ENCODE measurements at places on chromosomes 4 and X.
A peak's percentile ranks its signal among the peaks of the same experiment; 100 is the strongest.

DNA sequence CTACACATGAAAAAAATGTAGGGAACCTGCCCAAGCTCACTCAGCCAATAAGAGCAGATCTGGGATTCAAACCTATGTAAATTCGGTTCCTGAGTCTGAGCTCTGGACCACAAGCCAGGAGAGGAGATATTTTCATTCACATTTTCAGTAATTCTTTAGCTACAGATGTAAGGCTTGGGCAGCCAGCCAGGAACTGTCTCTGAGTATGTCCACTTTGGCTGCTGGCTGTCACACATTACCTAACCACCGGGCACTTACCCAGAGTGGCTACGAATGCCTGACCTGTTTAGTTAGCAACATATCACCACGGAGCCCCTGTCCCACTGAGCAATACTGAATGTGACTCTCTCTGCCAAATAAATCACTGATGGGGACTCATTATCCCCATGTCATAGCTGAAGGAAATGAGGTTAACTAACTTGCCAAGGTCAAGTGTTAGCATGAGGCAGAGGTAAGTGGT lies 15.3 kb downstream of the USP46 start:
- DNase-seq, result peak; percentile 55

DNA sequence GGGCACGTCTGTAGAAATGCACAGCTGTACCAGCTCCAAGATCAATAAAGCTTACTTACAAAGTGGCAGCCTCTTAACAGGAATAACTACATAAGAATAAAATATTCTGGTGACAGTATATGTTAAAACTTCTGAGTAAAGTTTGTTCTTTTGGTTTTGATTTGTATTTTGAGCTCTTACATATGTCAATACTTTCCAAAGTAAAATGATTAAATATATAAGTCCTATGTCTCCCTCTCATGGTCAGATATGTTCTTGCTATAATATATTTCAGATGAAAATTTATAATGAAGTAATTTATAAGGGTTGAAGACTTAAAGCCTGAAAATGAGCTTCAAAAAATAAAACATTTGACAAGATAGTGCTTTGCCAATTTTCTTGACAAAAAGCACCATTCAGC lies 254.4 kb downstream of the NPFFR2 start:
- no peak for DNase-seq

- DNase-seq, result no peak
Measured at GRCh38 chr4:112057470-112057869, 87.8 kb upstream of the FAM241A start.

GRCh38 chr4:105350859-105351490 lies 122.9 kb downstream of the PPA2 start:
- peak; percentile 49 for DNase-seq

DNA sequence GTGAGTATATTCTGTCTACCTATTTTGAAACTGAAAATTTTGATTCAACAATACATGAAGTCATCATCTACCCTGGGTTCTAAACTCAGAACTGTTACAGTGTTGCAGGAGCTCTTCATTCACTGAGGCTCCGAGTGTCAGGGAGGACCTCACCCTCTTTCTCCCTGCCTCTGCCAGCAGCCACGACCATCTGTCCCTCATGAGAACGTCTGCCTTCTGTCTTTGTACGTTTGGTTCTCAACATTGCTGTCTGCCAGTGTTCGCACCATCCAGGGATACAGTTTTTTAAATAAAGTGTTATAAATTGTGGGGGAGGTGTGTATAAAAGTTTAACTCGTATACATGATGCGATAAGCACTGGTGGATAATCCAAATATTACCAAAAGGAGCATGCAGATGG lies 55.5 kb downstream of the TRAPPC11 start:
- no peak for DNase-seq

DNA sequence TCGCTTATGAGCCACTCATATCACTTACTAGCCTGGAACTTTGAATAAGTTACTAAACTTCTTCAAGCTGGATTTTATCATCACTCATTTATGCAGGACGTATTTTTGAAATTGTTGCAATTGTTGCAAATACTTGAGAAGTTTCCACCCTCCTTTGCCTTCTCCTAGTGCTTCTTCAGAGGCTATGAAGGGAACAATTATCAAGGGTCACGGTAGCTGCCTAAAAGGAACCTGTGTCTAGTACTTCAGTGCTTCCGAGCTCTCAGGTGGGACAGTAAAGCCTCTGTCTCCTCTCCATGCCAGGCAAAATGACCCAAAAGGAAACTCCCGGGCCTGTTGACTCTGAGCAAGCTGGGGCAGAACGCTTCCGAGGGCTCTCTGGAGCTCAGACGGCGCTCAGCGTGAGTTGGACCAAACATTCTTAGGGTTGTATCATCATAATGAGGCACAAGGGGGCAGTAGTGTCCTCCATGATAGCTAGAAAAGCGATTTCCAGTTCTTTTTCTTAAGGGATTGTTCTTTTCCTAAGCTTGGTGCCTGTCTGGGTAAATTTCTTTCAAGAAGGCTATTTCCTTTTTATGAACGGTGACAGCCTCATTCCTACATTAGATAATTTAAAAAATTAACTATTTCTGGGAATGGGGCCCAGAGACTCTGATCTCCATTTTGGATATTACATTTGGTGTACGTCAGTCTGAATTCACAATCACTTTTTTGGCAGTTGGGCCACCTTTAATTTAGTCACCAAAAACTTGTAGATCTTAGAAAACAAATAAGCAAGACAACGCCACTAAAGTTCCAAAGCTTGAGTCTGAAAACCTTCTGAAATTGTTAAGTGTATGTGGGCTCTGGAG lies 73.1 kb downstream of the PACRGL start:
- peak; percentile 52 for DNase-seq

DNA sequence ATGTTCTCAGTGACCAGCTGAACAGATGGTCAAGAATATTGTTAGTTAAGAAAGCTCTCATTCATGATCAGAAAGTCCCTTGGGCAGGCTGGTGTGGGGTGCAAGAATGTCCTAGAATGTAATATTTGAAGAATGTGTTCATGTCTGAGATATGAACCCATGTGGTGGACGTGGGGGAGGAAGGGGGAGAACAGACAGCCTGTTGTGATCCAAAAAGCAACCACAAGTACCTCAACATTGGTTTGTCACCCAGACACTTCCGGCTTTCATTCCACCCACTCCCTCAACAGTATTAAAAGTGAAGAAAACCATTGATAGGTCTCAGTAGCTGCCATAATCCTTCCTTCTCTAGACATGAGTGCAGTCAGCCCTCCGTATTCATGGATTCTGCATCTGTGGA lies 82.2 kb downstream of the MAML3 start:
- DNase-seq, result peak; percentile 82

GRCh38 chrX:86002076-86002896 lies 45.1 kb downstream of the CHM start:
- DNase-seq, result no peak

DNA sequence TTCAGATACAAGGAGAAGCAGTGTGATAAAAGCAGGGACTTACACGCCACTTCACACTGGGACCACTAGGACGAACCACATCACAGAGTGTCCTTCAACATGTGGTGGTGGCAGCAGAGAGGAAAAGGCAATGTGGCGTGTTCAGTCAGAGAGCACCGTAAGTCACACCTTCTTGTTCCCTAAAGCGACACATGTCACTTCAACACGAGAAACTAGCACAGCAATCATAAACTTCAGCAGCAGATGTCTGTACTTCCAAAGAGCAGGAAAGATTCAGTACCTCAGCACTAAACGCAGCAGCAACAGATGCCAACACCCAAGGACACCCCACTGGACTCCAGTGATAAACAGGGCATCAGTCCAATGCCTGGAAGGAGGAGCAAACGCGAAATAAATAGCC lies 96.7 kb downstream of the AREG start:
- DNase-seq, result no peak

GRCh38 chr4:105956569-105956968 lies 61.3 kb downstream of the NPNT start:
- DNase-seq, result no peak

DNA sequence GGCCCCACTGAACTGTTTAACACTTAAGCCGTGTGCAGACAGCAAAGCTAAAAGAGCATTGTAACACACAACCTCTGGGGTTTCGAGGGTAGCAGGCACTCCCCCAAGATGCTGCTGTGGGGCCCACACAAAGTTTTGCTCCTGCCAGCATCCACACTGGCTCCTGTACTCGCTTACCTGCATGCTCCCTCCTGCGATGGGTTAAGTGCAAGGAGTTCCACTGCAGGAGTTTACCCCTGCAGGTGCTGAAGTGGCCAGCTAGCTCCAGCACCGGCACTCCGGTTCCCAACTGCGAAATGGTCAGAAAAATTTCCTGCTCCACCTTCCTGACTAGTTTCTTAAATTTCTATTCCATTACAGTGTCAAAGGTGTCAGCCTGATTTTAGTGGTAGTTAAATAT lies 443.5 kb downstream of the PCDH10 start:
- no peak for DNase-seq

DNA sequence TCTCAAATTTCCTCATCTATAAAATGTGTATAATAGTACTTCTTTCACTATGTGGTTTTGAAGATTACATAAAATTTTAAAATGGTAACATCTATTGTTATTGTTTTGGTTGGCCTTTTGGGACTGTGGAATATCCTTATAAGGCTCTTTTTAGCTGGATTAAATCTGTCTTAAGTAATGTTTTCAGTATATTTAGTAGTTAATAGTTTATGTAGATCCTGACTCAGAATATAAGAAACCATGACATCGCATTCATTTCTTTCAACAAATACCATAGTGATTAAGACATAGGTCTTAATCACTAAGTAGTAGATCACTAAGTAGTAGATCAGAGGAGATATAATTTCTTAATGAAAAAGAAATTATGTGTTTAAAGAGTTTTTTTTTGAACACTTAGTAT lies 48.5 kb downstream of the MRPL1 start:
- no peak for DNase-seq

GRCh38 chr4:95409127-95409526 lies 139.6 kb downstream of the UNC5C start:
- DNase-seq, result no peak

DNA sequence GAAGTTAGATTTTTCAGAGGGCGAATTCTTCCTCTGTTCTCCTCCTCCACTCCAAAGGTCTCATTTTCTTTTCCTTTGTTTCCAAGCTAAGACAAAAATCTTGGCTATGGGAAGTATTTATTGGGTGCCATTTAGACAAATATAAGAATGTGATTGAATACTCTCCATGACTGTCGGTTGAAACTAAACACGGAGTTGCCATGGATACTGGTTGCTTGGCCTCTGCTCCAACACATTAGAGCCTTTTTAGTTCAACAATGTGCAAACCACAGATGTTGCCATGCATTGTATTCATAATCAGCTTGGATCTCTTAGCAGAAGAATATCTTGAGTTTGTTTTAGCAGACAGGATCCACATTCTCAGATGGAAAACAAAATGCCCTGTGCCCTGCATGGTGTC lies 366.5 kb upstream of the LCORL start:
- DNase-seq, result no peak

DNA sequence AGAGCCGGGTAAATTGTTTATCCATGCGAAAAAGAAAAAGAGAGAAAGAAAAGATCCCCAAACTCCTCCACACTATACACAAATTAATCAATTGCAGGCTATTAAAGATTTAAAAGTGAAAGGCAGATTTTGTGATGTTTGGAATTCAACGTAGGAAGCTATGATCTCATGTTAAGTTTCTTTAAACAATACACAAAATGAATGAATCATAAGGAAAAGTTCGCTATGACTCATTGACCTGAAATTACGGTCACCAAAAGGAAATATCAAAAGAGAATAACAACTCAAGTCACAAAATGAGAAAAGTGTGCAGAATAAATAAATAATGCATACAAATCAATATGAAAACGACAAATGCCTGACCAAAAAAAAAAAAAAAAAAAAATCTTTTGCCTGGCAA lies 28.6 kb downstream of the CLNK start:
- no peak for DNase-seq

GRCh38 chrX:70834589-70834988 lies 73.9 kb downstream of the TEX11 start:
- DNase-seq, result no peak

- DNase-seq, result no peak
Measured at GRCh38 chr4:143451186-143451585, 62.3 kb upstream of the SMARCA5 start.

DNA sequence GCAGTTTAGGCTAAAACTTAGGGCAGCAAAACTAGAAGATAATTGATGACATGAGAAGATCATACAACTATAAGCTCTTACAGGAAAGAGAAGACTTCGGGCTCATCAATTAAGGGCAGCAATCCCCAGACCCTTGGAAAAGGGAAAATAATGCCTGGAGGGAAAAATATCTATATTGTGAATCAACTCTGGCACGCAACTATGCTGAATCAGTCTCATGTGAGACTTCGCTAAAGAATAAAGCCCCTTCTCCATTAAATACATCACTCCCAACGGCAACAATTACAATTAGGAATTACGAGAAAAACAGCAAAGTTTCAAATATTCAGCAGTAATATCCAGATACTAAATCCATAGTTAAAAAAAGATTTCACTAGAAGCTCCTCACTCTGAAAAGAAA lies 2016.8 kb upstream of the IGFBP7 start:
- DNase-seq, result no peak

DNA sequence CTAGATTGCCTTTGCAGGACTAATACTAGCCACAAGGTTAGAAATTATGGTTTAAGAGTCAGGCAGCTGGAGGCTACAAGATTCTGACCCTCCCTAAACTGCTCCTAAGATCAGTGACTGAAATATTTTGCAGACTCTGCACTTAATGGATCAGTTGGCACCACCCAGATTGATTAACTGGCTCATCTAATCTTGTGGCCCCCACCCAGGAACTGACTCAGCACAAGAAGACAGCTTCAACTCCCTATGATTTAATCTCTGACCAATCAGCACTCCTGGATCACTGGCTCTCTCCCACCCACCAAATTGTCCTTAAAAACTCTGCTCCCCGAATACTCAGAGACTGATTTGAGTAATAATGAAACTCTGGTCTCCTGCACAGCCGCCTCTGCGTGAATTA lies 145.4 kb upstream of the LCORL start:
- DNase-seq, result no peak

- DNase-seq, result no peak
Measured at GRCh38 chr4:48065587-48066052, 49.0 kb downstream of the NIPAL1 start.

- no peak for DNase-seq
Measured at GRCh38 chr4:14862891-14863290, 139.4 kb upstream of the CPEB2 start.

DNA sequence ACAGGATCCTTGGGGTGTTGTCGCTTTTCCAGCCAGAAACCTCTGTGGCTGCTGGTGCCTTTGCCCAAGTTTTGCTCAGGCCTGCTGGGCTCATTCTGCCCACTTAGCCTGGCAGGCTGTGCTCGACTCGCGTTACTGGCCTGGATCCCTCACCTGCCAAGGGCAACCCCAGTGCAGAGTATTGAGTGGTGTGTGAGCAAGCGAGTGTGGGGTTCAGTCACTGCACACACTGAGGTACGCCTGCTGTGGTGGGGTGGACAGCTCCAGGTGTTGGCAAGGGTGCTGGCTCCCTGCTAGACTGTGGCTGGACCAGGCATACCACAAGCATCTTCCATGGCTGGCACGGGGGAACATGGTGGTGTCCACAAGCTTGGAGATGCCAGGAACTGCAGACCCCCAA lies 22.6 kb downstream of the SPCS3 start:
- DNase-seq, result no peak

DNA sequence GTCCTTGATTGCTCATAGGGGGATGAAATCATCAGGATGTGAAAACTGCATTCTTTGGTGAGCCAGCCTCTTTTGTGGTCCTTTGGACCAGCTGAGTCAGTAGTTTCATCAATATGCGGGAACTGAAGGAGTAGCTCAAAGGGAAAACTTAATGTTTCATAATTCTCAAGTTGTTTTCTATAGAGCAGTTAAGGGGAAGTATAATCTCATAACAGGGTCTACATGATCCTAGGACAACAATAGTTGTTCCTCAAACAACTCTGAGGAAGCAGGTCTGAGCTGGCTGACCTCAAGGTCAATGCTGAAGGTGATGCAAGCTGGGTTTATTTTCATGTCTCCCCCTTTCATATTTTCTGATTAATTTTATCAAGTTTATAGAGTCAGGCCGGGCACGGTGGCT lies 36.1 kb upstream of the IRF2 start:
- no peak for DNase-seq

Data from fibroblast of gingiva (primary cell).